NCI-H446 (cell line): ENCODE measurements at places on chromosomes 3 and 15.

DNA sequence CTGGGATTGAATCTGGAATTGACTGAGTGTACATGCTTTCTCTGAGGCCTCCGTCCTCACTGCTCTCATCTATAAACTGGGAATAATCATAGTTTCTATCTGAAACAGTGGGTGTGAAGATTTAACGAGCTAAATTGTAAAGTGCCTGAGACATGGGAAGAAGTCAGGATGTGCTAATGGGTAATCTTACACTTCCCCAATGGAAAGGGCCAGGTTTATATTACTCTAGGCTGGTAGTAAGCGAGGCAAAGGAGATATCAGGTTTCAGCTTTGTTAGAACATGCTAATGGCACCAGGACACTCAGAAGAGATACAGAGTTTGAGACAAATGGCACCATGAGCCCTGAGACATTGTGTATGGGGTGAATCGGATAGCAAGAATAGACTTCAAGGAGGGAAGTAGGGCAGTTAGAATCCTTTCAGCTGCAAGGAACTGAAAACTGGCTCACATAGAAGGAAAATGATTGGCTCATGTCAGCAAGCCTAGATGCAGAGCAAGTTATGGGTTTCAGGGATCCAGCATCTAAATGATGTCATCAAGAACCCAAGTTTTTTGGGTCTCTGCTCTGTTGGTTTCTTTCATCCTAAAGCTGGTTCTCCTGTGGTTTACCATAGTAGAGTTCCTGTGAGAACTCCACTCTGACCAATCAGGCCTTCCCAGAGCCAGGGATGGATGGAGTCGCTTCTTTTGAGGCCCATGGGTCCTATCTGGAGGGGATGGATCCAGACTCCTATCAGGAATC lies 21.8 kb downstream of the FLNB start:
- DNase-seq, result no peak

DNA sequence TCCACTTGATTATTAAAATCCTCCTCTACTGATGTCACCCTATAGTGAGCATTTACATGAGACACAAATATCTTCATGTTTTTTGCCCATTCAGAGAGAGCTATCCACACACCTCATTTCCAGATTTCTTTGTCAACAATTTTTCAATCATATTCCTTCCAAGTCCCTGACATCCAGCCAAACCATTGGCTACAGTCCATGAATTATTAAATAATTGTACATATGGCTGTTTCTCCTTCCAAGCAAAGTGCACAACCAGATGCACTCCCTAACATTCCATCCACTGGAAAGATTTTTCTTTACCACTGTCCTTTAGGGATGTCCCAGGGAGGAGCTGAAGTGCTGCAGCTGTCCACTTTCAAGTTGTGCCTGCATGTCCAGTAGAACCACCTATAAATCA lies 328.0 kb upstream of the MDFIC2 start:
- DNase-seq, result peak; percentile 77

- no peak for DNase-seq
Measured at GRCh38 chr3:124631727-124632126, 98.5 kb upstream of the UMPS start.

- no peak for DNase-seq
Measured at GRCh38 chr3:156378871-156379270, 176.0 kb downstream of the SSR3 start.

DNA sequence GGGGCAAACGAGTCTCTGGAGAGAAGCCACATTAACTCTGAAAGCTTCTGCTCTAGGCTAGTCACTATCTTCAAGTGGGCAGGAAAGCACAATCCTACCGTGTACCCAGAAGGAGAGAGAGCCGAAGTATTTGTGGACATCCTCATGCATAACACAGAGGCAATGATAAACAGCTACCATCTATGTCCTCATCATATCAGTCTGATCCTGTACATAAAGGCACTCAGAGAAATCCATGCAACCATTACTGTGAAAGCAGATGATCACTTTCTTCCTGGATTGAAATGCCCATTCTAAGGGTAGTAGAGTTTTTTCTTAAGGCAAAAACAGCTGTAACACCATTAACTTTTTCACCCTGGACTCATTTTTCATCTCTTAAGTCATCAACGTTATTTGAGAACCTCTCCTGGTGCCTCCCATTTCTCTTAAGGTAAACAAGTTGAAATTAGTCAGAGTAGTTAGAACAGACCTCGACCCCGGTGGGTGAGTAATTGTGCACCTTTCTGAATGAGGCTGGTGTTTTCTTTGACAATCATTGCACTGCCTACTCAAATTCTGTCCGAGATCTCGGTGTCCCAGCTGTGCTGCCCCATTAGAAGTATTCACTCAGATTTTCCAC lies 327.4 kb downstream of the SHQ1 start:
- DNase-seq, result no peak

DNA sequence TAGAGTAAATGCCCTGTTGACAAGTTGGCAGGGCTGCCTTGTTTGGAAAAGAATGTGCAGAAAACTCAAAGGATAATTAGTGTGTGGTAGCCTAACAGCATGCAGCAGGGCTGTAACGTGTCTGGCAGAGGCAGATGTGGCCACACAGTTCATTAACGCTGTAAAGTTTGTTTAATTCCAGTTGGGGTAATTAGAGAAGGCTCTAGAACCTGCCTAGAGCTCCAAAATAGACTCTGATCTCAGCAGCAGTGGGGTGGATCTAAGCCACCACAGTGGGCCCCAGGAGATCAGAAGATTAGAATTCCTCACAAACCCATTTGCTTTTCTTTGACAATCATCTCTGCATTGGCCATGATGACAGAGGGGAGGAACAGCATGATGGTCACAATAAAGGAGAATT lies 65.1 kb upstream of the LEKR1 start:
- peak; percentile 21 for DNase-seq

GRCh38 chr3:135779590-135780235 lies 185.8 kb upstream of the PPP2R3A start:
- DNase-seq, result no peak

DNA sequence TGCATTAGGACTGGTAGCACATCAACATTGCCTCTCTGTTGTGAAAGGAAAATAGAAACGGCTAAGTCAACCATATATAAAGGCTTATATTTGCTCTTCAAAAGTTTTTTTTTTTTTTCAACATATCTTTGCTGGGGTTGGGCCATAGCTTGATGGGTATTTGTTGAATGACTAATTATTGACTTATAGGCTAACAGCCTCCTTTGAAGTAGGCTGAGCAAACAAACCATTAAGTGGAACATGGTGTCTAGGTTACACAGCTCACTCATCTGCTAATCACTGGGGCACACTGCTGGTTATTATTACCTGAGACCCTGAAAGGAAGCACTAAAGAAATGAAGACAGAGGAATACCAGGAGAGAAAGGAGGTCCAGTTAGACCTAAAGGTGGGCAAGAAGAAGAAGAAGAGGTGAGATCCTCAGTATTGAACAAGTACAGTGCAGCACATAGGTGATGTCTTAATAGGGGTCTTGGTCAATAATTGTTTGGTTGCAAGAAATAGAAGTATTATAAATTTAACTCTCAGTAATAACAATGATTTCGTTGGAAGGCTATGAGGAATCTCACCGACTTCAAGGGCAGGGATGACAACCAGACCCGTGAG lies 139.4 kb downstream of the RPLP1 start:
- DNase-seq, result no peak

DNA sequence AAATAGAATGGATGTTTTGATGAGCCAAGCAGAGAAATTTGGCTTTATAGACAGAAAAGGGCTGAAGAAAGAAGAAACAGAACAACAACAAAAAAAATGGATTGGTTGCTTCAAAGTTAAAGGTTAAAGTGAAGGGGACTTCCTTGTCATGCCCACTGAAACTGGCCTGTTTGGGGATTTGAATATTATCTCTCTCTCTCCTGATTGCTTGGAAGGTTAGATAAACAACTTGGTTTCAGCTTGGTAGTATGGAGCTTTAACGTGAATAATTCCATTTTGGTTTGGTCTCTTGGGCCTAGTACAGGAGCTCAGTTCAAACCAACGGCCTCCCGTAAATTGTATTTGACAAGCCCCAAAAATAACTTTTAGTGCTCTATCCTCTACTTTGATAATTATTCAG lies 70.8 kb upstream of the MBNL1 start:
- DNase-seq, result no peak

DNA sequence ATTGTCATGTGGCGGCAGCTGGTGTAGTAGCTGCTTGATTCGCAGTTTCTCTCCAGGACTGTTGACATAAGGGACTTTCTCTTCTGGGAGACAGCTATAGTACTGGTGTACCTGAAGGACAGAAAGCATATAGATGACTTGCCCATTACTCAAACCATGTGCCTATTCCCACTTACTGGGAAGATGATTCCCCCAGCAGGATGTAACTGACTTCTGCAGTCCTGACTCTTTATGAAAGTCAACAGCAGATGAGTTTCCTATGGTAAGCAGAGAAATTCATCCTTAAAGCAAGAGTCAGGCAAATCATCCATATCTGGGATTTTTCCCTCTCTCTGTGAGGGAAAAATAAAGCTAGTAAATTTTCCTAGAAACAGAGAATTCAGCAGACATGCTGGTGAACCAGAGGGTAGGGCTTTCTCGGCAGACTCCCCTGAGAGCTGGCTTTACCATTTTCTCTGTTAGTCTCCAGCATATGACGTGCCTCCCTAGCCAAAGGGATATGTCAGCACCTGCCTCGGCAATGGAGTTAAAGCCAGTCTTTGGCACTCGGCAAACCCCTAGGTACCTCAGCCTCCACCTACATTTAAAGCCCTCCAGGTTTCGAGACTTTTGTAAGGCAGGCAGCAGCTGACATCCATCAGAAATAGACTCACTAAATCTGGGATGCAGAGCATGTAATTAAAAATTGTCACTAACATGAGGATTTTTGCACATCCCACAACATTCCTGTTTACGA lies 62.1 kb downstream of the PRICKLE2 start:
- DNase-seq, result no peak

GRCh38 chr3:14429237-14429636 lies 26.8 kb downstream of the SLC6A6 start:
- no peak for DNase-seq

DNA sequence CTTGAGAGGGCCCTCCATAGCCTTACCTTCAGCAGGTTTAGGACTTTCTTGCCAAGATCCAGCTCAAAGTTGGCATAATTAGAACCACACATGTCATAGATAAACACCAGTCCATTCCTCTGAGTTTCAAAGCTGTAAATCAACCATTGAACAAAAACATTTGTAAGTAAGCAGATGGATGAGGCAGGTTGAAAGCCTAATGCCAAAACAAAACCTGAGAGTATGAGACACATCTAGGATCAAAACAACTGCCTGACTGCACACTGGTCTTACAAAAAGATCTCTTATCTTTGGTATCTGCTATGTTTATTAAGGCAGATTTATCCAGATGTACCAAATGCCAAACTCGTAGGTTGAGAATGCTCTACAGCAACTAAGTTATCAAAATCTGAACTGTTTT lies 61.9 kb downstream of the PTPN9 start:
- DNase-seq, result no peak

GRCh38 chr15:91461377-91461776 lies 361.3 kb downstream of the SV2B start:
- DNase-seq, result no peak

- no peak for DNase-seq
Measured at GRCh38 chr15:66400351-66400774, 13.7 kb downstream of the MAP2K1 start.

DNA sequence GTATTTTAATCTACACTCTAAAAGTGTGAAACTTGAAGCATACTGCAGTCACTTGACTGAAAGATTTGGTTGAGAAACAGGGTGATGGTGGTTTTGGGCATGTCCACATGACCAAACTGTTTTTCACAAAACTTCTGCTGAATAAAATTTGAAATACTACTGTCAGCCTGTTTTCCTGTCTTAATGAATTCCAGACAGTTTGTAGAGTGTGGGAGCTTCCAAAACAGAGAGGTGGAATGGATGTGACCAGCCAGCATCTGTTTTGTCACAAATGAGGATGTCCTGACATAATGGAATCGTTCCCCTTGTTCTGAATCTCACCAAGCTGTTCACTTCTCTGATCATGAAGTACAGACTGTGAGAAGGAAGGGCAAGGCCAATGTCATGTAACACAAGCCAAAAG lies 11.8 kb downstream of the MITF start:
- no peak for DNase-seq
